Epithelial cell of esophagus (primary cell): ENCODE measurements at places on chromosomes 2 and 18.
A peak's percentile ranks its signal among the peaks of the same experiment; 100 is the strongest.

GRCh38 chr2:112754564-112754963, 9.8 kb downstream of the CKAP2L start:
- DNase-seq, result peak; percentile 39

- DNase-seq, result peak; percentile 32
These were observed 51.3 kb upstream of the RND3 start for GRCh38 chr2:150538651-150539201.

- DNase-seq, result no peak
These were observed 104.5 kb upstream of the ZC3H15 start for GRCh38 chr2:186381573-186381972.

DNA sequence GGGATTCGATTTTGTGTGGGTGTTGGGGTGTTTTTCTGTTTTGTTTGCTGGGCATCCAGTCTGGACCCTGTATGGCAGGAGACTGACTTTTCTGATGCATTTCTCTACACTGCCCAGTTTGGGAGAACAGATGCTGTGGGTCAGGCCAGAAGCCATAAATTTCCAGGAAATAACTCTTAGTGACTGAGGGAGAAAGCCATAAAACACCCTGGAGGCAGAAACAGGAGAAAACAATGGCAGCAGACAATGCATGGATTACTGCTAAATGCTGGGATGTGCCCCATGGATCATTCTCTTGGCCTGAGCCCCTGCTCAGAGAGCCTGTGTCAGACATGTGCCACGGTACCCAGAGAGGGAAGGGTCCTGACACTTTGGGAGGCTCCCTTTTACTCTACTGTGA, 133.6 kb upstream of the CAPN13 start:
- no peak for DNase-seq

DNA sequence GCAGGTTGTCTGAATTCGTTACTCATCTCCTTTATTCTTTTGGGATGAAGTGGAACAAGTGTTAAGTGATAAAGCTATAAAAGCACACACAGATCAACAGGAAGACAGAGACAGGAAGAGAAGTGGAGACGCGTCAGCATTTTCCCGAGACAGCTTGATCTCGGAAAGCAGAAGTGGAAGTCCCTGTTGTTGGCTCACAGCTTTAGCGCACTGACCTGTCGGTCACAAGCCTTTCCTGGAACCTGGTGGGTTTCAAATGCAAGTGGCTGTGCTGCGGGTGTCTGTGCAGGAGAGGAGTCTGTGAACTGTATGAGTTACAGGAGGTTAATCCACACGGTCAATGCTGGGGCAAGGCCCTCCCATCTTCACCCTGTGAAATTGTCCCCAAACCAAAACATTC, 116.6 kb upstream of the PELI1 start:
- DNase-seq, result no peak

- DNase-seq, result peak; percentile 55
These were observed 82.4 kb downstream of the AGPS start for GRCh38 chr2:177474998-177475397.

- no peak for DNase-seq
These were observed 36.1 kb downstream of the TFCP2L1 start for GRCh38 chr2:121248766-121249343.

DNA sequence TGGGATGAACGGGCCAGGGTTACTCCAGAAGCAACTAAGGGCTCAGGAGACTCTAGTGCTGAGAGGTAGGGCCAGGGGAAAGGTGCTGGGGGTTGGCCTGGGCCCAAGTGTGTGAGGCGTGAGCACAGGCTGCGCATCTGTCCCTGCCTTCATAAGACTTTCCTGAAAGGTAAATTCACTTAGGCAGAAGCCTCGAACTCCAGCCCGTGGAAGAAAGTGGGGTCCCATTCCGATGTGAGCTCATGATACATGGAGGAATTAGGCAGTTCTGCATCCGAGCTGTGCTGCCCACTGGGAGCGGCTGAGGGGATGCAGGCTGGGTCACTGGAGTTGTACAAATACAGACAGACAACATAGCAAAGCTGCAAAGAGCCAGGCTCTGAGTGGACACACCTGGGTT, 16.2 kb downstream of the PARD6G start:
- DNase-seq, result no peak
